ENCODE measurements at places on chromosomes 7 and 10.

DNA sequence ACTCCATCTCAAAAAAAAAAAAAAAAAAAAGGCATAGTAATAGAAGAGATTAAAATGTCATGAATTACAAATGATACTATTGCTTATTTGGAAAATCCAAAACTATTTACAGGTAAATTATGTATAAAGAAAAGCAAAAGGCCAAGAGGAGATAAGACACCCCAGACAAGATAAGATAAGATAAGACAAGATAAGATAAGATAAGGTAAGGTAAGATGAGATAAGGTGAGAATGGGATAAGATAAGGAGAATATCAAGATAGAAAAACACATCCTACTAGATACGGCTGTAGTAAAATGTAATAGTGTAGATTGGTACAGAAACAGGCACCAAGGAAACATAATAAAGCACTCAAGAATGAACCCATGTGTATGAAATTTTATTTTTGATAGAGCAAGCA, 20.9 kb downstream of the VIM start:
- DNase-seq = no peak

DNA sequence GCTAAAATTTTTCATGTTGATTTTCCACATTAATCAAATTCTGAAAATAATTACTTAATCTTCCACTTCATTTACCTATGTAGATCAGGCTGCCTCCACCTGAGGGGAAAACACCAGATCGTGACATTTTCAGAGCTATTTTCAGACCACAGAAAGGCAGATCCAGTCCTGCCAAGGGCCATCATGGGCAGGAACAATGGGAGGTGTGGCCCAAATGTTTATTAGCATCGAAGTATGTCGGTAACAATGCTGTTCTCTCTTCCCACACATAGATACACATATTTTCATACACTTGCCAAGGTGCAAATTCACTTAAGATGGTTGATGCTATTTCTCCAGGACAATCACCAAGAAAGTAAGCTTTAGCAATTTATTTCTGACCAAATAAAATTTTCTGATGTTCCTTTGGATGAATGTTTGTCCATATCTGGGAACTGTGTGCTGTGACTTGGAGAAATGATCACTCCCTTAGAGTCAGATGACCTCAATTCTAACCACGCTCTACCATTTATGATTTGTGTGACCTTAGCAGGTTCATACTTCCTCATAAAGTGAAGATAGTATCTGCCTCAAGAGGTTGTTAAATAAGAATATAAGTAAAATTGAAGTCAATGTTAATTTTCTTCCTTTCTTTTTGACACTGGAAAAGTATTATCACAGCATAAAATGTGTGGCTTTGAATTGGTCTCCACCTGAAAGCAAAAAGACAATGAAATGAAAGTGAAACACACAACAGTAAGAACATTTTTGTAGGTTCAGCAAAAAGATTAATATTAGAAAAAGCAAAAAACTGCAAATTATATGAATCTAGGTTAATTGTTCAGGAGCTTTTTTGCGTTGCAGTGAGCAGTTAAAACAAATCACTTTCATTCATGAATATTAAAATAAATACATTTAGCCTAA, 310.4 kb upstream of the PHF14 start:
- DNase-seq = no peak

GRCh38 chr7:109616551-109617069, 1046.9 kb downstream of the DNAJB9 start:
- no peak for DNase-seq

DNA sequence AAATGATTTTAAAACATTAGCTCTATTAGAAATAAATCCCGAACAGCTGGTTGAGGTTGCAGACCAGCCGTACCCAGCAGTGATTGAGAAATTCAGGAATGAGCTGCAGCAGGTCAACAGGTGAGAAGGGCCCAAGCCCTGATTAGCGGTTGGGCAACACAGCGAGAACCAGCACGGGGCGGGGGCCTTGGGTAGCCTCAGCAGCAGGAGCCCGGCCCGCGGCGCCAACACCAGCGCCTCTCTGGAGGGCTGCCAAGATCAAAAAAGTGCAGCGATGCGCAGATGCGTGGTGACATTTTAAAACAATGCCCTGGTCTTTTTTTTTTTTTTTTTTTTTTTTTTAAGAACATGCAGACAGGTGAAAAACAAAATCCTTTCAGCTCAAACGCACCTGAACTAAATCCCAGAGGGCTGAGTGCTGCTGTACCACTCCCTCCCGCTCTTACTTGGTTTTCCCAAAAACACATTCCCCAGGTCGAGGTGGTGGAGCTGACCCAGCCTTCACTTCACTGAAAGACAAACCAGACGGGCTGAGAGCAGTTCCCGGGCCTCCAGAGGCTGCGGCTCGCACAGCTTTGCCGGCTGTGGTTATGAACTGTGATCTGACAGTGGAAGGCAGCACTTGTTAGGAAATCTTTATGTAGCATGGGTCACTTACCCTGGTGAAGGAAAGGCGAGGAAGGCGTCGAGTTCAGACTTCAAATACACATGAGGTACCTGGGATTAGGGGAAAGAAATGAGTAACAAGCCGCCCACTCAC, 579.4 kb downstream of the SDK1 start:
- no peak for DNase-seq

GRCh38 chr7:78130446-78131215, 332.1 kb downstream of the PHTF2 start:
- no peak for DNase-seq

GRCh38 chr10:80392250-80392649, 16.1 kb upstream of the PRXL2A start:
- no peak for DNase-seq

- DNase-seq = no peak
Observed at GRCh38 chr10:26566525-26567350, 128.6 kb downstream of the APBB1IP start.

GRCh38 chr7:123916240-123916724, 8.8 kb upstream of the SPAM1 start:
- no peak for DNase-seq

GRCh38 chr7:130929896-130930659, 196.1 kb upstream of the KLF14 start:
- DNase-seq = no peak

DNA sequence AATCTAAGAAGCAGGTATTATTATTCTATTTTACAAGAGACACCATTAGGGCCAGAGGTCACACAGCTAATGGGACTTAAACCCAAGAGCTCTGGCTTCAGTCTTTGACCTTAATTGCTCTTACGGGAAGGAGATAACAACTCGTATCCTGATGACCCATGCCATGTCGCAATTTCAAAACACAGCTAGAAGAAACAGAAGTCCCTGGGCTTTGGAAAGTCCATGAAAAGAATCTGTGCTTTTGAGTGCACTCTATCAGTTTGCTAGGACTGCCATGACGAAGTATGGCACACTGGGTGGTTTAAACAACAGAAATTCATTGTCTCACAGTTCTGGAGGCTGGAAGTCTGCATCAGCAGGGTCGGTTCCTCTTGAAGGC, 247.8 kb upstream of the AOAH start:
- DNase-seq = no peak

DNA sequence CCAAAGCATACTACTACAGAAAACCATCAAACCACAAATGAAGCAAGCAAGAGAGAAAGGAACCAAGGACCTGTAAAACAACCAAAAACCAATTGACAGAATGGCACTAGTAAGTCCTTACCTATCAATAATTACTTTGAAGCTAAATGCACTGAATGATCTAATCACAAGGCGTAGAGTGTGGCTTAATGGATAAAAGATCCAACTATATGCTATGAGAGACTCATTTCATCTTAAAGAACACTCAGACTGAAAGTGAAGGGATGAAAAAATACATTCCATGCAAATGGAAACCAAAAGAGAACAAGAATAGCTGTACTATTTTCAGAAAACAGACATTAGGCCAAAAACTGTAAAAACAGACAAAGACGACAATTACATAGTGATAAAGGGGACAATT, 70.7 kb downstream of the CRPPA start:
- no peak for DNase-seq

GRCh38 chr7:31087351-31087750, 35.2 kb downstream of the ADCYAP1R1 start:
- no peak for DNase-seq

GRCh38 chr7:158024351-158024715, 563.3 kb downstream of the PTPRN2 start:
- DNase-seq = no peak

DNA sequence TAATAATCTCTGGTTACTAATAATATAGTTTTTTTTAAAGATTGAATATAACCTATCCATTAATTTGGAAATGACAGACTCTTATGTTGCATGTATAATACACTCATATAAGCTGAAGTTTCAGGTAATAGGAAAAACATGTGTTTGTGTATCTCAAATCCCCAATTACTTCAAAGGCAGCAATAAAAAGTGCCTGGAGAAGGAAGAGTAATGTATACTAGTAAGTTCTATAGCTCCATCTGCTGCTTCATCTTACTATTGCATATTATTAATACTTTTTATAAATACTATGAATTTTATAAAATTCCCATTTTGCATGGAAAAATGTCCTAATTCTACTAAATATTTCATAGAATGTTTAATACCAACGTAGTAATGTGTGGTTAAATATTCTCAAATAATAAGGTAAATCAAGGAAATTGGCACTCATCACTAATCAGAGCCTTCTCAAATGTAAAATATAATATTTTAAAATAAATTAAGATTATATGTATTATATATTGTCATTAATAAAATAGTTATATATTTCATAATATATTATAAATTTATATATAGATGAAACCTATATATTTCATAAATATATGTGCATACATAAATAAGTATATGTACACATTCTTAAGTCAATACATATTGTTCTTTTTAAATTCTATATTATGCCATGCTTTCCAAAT, 311.9 kb downstream of the HGF start:
- no peak for DNase-seq

DNA sequence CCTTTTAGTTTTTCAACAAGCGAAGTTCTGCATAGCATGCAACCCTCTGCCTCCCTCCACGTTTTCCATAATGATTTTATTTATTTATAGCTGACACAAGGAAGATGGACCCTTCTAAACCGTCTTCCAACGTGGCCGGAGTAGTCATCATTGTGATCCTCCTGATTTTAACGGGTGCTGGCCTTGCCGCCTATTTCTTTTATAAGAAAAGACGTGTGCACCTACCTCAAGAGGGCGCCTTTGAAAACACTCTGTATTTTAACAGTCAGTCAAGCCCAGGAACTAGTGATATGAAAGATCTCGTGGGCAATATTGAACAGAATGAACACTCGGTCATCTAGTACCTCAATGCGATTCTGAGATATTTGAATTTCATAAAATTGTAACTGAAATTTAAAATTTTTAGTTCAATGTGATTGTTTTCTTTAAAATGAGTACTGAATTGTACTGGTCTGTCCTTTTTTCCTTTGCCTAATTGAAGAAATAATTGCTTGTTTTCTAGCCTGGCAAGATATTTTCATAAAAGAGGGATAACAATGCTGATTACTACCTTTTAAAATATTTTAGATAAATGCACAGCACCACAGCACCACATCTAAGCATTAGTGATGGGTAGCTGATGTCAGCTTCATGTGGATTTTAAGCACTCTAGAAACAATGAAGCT, 41.5 kb upstream of the SLC39A12 start:
- no peak for DNase-seq

GRCh38 chr7:143405173-143406001, 3.3 kb downstream of the EPHA1 start:
- no peak for DNase-seq

DNA sequence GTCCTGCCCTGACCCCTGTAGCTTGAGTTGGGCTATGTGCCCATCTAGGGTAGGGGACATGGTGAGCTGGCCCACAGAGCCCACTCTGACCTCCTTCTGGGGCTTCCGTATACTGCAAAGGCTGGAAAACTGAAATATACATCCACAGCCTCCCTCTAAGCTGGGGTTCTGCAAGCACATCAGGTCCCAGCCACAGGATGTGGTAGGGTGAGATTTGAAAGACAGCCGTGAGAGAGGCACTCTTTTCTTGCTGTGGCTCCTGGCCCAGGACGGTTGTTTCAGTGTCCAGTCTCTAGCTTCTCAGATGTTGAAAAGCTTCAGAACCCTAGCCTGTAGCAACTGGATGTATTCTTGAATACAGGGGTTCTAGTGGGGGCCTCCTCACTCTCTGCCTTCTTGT, 60.1 kb upstream of the ADRB1 start:
- no peak for DNase-seq

DNA sequence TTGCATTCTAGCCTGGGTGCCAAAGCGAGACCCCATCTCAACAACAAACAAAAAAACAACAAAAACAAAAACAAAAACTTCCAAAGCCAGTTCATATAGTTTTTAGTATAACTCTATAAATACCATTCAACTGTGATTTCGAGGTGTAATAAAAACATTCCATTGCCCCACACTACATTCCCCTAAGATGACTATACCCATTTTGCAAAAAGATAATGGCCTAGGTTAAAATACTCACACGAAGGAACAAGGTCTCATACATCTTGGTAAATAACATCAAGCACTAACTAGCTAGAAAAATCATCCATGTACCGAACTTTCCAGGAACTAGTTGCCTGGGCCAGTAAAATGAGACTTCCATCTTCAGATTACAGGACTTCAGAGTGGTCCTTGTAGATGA, 55.4 kb downstream of the GLI3 start:
- DNase-seq = no peak

DNA sequence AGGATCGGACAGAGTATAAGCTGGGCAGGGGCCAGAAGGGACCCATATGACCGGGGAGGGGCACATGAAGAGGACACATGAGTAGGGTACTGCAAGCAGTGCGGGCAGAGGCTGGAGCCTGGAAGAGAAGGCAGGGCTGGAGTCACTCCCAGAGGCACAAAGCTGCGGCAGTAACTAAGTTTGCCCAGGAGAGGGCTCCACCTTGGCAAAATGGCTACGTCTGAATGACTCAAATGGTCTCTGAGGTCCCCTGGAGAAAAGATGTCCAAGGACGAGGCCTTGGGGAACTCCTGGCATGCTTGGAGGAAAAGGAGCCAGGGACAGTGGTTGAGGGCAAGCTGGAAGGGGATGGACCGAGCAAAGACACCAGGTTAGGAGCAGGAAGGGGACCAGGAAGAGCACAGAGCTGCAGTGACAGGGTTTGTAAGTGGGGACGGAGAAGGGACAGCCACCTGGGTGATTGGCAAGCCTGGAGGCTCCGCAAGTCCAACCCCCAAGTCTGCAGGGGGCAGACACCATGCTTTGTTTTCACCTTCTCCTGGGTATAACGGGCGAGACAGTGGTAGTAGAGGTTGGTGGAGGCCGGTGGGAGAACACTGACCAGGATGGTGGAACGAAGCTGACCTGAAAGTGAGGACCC, 43.1 kb upstream of the LBX1 start:
- peak; percentile 54 for DNase-seq

DNA sequence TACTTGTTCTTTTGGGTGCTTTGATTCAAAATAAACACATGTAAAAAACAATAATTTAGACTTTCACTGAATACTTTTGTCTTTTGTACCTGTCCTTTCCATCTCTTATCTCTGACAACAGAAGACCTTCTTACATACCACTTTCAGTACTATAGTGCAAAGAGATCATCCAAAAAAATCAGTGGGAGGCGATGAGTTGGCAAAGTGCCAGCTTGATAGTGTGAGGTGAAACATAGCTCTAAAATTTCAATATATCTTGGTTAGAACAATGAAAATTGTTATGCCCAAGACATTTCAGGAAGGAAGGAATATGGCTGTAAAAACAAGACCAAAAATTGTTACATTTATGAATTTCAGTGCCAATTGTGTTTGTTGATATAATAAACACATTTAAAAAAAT, 390.2 kb upstream of the COBL start:
- no peak for DNase-seq

GRCh38 chr10:49407151-49407550, 11.3 kb upstream of the DRGX start:
- no peak for DNase-seq

- no peak for DNase-seq
Observed at GRCh38 chr7:131897016-131897789, 340.8 kb upstream of the PODXL start.

- DNase-seq = no peak
Observed at GRCh38 chr10:23472181-23472580, 33.3 kb downstream of the OTUD1 start.
